ENCODE measurements at places on chromosomes 5 and 9.

DNA sequence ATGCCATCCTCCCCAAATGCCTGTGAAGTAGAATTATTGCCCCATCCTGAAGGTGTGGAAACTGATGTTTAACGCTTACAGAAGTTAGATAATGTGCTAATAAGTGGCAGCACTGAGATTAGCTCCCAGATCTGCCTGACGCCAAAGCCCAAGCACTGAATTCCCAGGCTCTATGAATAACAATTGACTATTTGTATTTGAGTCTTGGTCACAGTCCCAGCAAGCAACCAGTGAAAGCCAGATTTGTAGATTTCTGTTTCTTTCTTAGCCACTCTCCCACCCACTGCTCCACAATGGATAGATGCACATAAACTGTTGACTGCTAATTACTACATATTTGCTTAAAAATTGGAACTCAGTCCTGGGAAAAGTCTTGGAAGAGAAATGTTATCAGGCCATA, 34.4 kb downstream of the FAM240B start:
- no peak for DNase-seq

DNA sequence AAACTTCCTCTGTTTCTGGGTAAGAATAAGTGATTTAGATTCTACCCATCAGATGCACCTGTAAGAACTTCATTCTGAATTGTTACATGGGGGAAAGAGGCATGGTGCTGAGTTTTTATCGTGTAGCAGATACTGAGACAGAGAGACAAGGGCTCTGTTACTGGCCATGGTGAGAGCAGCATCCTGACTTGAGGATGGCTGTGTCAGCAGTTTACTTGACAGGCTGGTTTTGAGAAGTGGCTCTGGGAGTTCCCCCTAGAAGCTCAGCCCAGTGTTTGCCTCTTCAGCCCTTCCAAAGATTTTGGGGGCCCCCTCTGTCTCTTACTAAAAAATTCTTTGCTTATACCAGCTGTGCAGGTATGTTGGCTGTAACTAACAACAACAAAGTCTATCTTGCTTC, 510.5 kb downstream of the LRRC70 start:
- DNase-seq, result no peak

GRCh38 chr5:16456103-16456832, 9.3 kb downstream of the ZNF622 start:
- no peak for DNase-seq

DNA sequence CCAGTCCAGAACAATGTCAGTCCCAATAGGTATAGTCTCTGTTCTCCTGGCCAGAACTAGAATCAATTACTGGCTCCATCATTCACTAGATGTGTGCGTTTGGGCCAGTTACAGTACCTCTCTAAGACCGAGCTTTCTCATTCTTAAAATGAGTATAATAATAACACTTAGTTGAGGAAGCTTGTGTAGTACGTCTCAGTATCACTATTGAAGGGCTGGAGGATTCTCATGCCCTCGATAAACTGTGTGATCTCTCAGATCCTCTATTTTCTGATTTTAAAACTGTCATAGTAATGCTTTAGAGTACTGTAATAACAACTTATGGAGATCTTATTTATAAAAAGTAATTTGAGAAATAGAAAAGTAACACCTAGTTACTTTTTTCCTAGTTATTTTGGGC, 50.7 kb downstream of the CDKN2A start:
- no peak for DNase-seq

- no peak for DNase-seq
Observed at GRCh38 chr9:131097126-131097947, 1.0 kb downstream of the AIF1L start.

DNA sequence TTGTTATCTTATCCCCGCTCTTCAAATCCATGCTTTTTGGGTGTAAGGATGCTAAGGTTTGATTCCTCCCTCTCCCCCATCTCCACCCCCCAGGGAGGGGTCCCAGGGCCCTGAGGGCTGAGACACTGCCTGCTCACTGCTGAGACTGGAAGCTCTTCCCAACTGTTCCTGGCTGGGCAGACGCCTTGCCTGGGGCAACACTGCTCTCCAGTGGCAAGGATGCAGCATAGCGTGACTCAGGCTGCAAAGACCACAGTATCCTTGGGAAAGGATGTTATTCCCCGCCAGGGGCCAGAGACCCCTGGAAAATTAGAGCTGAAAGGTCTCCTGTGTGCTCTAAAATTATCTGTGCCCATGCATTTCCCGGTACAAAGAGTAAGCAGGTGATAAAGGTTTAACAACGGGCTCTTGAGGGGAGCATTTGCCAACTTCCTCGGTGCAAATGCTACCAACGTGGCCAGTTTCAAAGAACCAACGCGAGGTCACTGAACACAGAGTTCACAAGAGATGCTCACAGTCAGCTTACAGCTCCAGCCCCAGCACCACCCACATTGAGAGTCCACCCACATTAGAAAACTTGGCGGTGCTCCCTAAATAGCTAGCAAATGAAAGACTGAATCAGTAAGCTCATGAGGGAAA, 271.9 kb downstream of the NSG2 start:
- DNase-seq, result no peak

- no peak for DNase-seq
Observed at GRCh38 chr5:112604732-112605630, 132.7 kb upstream of the APC start.

GRCh38 chr9:14479163-14479560, 165.2 kb upstream of the NFIB start:
- no peak for DNase-seq

GRCh38 chr5:143231416-143231815, 172.1 kb downstream of the NR3C1 start:
- no peak for DNase-seq

DNA sequence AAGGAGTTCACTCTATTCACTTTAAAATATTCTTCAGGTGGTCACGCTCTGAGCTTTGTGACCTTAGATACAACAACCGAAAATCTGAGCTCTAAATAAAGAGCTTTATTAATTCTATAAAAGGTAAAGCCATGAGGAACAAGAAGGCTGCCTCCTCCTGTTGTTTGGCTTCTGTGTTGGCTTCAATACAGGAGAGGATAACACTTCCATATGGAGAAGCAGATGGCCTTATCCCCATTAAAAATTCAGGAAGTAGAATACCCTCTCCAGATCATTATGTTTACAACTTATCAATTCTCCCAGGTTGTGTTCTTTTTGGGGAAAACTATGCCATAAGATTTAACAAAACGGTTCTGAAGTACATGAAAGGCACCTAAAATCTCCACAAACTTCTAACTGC, 128.4 kb downstream of the TTC39B start:
- no peak for DNase-seq

DNA sequence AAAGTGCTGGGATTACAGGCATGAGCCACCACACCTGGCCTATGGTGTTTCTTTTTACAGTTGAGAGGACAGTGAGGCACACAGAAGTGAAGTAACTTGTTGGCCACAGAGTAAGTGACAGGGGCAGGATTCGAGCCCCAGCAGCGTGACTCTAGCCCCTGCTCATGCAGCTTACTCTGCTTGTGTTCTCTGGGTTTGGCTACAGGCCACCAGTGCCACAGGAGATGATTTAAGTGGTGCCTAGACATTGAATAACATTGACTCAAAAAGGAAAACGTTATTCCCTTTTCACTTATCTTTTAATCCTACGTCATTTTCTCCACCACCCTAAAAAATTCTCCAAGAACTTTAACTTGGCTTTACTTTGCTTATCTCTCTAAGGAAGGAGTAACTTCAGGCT, 61.4 kb downstream of the SNX24 start:
- DNase-seq, result no peak

- no peak for DNase-seq
Observed at GRCh38 chr5:29568028-29568427, 1625.5 kb upstream of the CDH6 start.

DNA sequence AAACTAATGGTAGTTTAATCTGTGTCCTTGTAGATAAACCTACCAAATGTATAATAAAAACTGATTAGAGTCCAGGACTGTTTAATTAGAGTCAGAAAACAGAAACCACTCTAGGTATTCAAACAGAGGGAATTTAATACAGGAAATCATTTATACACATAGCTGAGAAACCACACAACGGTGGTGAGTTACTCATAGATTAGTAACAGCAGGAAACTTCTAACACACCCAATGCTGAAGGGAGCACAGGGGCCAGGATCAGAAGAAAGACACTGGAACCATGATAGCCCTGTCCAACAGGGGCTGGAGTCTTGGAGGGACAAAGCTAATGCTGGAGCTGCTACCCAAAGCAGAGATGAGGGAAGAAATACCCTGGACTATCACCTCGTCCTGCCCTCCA, 321.0 kb downstream of the ACTL7B start:
- no peak for DNase-seq

GRCh38 chr9:96222132-96222531, 79.8 kb downstream of the HSD17B3 start:
- no peak for DNase-seq
